ENCODE measurements at places on chromosomes 3 and 15.

DNA sequence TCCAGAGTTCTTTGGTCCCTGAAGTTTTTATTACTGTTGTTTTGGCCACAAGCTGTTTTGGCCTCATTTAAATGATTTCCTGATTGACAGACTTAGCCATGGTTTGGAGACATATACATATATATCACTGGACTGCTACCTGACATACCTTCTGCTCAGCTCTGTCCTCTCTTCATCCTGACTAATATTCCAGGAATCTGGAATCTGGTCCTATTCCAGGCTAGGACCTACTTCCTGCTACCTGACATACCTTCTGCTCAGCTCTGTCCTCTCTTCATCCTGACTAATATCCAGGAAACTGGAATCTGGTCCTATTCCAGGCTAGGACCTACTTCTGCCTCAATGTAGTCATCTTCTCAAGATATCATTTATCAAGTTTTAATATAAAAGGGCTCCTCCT lies 724.4 kb upstream of the ROBO1 start:
- no peak overlapping the region for H3K27ac ChIP-seq
- no peak overlapping the region for H3K4me3 ChIP-seq
- DNase-seq = no peak
- no peaks in the 10 kb centered on the region for H3K4me1 ChIP-seq
- H3K36me3 ChIP-seq = no peaks in the 10 kb centered on the region

DNA sequence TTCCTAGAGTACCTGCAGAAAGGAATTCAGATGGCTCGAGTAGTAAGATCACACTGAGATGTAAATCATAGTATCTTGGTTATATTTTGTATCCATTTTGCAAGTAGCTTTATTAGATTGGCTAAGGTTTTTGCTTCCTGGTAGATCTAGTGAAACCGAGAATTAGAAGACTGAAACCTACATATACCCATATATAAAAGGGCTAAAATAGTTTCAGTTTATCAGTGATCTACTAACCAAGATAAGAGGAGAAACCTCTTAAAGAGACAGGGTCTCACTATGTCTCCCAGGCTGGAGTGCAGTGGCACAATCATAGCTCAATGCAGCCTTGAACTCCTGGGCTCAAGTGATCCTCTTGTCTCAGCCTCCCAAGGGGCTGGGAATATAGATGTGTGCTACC lies 135.3 kb downstream of the PCCB start:
- no peak overlapping the region for H3K27ac ChIP-seq
- H3K27me3 ChIP-seq = no peaks in the 10 kb centered on the region
- no peak overlapping the region for H3K4me3 ChIP-seq
- H3K36me3 ChIP-seq = peaks cover 9% of the 10 kb centered on the region
- DNase-seq = no peak
- no peaks in the 10 kb centered on the region for H3K4me1 ChIP-seq

- peak overlapping the region; percentile 39 for H3K27ac ChIP-seq
- peaks cover 25% of the 10 kb centered on the region for H3K4me1 ChIP-seq
- DNase-seq = no peak
- peaks cover 28% of the 10 kb centered on the region for H3K36me3 ChIP-seq
- no peaks in the 10 kb centered on the region for H3K27me3 ChIP-seq
- H3K4me3 ChIP-seq = no peak overlapping the region
Observed at GRCh38 chr15:77457905-77458265, 37.2 kb downstream of the HMG20A start.

DNA sequence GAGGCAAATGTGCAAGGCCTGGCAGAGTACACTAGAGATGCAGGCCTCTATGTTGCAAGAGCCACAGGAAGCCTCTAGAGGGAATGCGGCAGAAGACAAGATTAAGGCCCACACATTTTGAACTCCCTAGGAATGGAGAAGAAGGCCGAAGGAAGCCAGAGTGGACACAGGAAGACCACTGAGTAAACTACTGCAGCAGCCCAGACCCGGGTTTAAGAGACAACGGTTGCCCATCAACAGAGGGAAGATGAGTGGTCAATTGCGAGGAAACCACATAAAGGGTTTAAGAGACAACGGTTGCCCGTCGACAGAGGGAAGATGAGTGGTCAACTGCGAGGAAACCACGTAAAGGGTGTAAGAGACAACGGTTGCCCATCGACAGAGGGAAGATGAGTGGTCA lies 14.6 kb downstream of the CHSY1 start:
- no peak for DNase-seq
- no peak overlapping the region for H3K27ac ChIP-seq
- no peak overlapping the region for H3K4me3 ChIP-seq
- H3K4me1 ChIP-seq = peaks cover 9% of the 10 kb centered on the region

Data from DND-41 (cell line).